ENCODE measurements at places on chromosomes 2 and 18. TPM values are rescaled to one million over a fixed set of nuclear protein-coding genes. Genes with fewer than 3 reads are reported as not detected.

GRCh38 chr2:40844353-40845277 is 392.7 kb upstream of the SLC8A1 start:
- no peak for DNase-seq

- no peak for DNase-seq
These were observed 476.3 kb upstream of the VWC2L start for GRCh38 chr2:213934560-213934959.

DNA sequence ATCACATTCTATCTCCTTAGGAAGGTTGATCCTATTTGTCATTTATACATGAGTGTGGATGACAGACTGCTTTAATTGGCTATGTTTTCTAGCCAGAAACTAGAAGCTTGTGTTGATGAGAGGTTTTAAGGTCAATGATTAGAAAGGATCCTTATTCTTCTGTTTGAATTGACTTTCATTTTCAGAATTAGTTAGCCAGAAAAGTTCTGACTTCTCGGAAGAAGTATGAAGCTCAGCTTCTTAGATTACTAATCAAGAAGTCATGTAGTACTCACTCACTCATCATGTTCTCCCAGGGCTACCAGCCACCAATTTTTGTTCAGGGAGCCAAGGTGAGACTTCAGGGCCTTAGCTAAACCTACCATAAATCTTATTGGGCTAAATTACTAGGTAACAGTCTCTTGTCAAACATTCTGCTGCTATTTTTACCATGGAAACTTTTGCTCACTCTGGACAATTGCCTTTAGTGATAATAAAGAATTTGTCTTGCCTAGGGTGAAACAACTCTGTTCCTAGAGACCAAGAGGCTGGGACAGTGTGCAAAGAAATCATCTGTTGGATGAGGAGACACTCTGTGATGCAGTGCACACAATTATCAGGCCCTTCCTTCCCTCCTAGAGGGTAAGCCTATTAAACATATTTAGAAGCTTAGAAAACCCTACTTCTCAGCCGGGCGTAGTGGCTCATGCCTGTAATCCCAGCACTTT is 111.6 kb upstream of the DNMT3A start:
- no peak for DNase-seq

DNA sequence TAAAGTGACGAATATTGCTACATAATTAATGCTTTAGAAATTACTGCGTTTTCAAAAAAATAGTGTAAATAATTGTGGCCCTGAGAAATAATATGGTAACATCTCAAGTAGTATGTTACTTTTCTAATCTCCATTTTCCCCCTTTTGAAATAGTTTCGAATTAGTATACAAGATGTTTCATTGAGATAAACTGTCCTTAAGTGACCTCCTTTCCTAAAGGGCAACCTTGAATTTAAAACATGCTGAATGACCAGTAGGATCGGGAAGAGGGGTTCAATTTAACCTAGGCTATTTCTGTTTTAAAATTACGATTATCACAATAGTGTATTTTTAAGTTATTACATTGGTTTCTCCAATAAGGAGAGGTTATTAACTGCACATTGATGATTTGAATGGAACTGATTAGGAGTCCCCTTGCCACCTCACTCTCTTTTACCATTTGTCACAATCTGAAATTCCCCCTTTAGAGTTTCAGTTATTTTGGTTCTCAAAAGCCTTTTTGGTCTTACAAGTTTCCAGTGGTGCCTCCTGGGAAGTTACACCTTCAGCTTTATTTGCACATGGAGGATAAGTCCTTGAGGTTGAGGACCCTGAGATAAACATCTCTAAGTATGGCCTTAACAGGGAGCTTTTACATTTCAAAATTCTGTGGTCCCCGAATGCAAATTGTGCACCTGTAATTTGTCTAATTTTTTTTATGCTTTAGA is 2.3 kb downstream of the ACTR3 start:
- DNase-seq, result no peak

GRCh38 chr2:66570471-66570870 is 135.5 kb downstream of the MEIS1 start:
- no peak for DNase-seq

- DNase-seq, result peak; percentile 77
These were observed 36.9 kb upstream of the SLC14A1 start for GRCh38 chr18:45686891-45687611.

DNA sequence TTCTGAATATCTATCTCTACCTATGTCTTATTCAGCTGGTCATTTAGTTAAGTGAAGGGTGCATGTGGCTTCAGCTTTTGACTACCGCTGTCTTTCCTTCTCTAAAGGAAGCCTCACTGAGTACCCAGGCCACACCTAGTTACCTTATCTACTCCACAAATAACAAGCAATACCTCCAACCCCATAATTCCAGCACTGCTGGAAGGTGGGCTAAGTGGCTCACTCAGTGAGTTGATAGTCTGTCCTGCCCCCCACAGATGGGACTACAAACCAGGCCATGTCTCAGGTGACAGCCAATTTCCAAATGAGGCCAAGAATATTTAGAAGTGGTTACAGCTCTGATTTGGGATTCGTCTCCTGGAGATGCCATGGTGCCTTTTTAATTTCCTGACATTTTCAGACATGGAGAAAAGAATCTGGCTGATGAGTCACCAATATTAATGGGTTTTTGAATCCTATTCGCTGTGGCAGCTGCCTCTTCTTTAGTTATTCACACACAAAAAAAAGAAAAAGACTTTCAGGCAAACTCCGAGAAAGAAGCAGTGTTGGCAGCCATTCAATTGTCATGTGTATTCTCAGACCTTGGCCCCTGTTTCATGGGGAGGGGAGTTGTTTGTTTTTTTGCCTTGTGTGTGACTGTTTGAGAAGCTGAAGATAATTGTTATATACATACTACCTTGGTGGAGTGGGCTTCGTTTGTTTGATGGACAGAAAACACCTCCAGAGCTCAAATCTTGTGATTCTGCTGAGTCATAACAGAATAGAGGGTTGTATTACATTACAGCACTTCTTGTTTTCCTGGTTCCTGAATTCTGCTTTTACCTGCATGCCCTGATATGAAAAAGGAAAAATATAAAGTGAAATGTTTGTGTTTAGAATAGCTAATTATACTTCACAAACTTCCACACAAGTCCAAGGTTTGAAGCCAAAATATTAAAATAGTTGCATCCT is 64.2 kb downstream of the SCG2 start:
- no peak for DNase-seq

DNA sequence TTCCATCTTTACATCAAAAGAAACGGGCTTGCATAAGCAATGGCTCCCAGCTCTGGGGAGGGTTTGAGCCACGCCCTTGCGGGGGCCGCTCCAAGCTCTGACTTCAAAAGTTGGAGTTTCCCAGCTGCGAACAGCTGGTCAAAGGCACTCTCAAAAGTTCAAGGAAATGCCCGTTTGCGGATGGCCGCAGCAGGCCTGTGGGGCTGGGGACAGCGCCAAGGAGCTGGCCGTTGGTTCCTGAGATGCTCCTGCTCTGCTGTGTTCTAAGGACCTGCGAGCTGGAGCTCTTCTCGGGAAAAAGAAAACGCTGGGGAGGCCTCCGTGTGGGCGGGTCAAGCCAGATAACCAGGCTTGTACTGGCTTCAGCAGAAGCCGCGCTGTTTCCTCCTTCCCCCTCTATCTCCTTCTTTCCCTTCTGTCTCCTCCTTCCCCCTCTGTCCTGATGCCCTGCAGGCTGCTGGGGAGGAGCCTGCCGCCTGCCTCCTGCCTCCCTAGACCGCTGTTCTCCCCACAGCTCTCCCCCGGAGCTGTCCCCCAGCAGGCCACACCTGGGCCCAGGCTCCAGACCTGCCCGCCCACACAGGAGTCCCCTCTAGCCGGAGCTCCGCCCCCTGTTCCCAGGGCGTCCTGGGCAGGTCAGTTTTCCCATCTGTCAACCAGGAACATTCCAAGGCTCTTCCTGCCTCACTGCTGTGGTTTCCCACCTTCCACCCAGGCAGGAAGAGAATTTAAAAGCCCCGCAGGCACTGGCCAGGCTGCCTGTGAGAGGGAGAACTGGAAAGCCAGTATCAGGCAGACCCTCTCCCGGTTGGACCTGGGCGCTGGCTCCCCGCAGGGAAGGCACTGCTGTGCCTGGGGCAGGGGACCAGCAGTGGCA is 14.1 kb downstream of the KLF11 start:
- DNase-seq, result no peak

DNA sequence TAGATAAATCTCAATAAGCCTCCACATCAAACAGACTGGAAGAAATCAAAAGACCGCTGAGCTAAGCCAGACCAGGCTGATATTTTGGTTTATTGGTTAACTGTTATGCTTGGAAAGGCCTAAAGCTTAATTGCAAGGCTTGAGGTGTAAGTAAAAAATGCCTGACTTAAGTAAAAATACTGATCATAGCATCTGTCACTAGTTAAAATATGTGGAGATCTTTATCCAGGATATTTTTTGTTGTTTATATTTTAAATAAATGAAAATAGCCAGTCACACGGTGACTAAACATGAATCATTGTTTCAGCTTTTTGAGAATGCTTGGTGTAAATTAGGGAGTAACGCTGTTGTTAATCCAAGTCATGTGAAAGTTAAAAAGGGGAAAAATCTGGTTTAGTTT is 127.9 kb downstream of the THADA start:
- no peak for DNase-seq

- no peak for DNase-seq
These were observed 143.5 kb downstream of the PKP4 start for GRCh38 chr2:158600155-158600802.

GRCh38 chr2:160279813-160280465 is 79.9 kb upstream of the ITGB6 start:
- DNase-seq, result no peak

DNA sequence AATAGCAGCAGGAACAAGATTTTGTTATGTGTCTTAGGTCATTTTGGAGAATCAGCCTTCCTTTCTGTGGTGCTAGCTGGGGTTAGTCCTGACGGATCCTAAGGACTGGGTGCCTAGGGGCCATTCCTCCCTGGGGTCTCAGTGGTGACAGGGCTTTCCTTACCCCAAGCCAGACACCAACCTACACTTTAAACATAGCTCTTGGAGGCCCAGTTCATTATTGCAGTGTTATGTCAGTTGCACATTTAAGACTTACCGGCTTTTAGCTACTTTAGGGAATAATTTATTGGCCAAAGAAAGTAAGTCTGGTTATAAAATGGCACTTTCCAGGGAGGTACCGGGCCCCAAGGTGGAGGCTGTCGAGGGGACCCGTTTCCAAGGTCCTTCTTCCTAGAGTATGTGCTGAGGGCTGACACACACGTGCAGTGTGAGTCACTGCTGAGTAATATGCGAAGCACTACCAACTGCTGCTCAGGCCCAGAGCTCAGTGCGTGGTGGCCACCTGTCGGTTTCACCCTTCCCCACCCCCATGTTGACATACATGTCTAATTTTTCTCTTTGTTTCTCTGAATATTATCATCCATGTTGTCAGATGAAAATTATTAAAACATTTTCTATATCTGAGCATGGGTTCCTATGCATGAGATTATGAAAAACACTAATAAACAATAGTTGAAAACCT is 37.0 kb upstream of the GRHL1 start:
- no peak for DNase-seq

DNA sequence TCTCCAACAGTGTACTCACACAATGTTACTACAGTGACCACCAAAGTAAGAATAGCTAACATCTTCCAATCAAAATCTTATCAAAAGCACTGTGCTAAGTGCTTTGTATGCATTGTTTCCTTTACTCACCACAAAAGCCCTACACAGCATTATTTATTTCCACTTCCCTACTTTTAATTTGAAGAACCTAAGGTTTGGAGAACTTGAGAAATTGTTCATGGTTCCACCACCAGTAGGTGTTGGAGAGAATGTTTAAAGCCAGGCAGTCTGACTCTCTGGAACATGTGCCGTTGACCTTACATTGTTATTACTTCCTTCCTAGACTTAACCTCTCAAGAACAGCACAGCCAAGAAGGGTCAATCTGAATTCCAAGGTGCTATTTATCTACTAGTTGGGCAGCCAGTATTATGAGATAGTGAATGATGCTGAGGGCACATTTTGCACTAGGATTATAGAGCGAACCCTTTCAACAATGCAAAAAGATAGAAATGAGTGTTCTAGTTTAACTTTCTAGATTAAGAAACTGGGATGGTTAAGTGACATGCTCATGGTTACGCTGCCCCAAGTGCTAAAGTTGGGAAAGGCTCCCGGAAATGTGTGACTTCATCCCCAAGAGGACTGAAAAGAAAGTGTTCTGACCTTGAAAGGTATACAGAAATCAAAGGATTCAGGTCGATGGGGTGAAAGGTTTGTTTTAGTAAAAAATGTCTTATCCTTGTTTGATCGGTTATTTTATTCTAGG is 55.2 kb upstream of the FAM136A start:
- no peak for DNase-seq

- no peak for DNase-seq
These were observed 2.2 kb downstream of the AQP4 start for GRCh38 chr18:26863122-26863879.

GRCh38 chr2:42736598-42737322 is 27.2 kb downstream of the OXER1 start:
- DNase-seq, result no peak

GRCh38 chr2:62150597-62151305 is 45.2 kb upstream of the B3GNT2 start:
- DNase-seq, result no peak

DNA sequence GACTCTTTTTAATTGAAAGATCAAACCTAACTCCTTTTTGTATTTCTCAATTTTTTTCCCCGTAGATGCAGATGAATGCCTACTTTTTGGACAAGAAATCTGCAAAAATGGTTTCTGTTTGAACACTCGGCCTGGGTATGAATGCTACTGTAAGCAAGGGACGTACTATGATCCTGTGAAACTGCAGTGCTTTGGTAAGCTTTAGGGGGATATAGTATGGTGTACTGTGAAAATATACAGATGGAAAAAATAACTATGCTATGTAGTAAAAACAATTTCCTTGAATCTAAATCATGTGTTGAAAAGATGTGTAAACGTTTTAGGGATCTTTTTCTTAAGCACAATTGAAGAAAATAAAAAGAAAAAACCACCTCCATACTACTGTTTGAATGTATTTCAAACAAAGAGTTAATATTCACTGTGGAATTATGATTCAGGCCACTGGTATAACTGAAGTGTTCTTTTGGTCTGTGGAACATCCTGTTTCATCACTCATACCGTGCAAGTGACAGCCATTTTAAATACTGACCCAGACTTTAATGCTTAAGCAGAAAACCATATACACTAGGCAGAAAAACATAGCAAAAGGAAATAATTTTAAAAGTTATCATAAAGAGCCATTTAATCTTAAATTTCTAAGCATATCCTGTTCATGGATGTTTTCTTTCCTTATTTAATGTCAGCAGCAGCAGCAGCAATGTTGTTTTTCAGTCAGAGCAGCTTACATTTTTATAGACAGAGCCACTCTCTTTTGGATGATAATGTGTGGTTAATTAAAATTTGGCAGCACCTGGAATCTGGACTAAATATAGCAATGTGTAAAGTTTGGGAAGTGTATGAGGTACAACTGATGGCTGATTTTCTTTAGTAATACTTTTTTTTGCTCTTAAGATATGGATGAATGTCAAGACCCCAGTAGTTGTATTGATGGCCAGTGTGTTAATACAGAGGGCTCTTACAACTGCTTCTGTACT is 112.8 kb upstream of the RASGRP3 start:
- no peak for DNase-seq

The PLCL1 gene
- polyA plus RNA-seq, result 1.4 TPM

The CYP20A1 gene
- polyA plus RNA-seq, result 13.3 TPM

The IL1RL1 gene
- not detected for polyA plus RNA-seq

The STEAP3 gene
- polyA plus RNA-seq, result 10.7 TPM

The CDH2 gene
- polyA plus RNA-seq, result 0.04 TPM

The KCNIP3 gene
- polyA plus RNA-seq, result not detected

The CCDC85A gene
- polyA plus RNA-seq, result not detected

The ELOA2 gene
- not detected for polyA plus RNA-seq

The BMPR2 gene
- polyA plus RNA-seq, result 2.0 TPM

The SH3RF3 gene
- polyA plus RNA-seq, result 0.25 TPM

The CNGA3 gene
- not detected for polyA plus RNA-seq

The EGR4 gene
- polyA plus RNA-seq, result 0.12 TPM

Data from CD14-positive monocyte (primary cell).